ENCODE measurements at places on chromosomes 6 and 20.

DNA sequence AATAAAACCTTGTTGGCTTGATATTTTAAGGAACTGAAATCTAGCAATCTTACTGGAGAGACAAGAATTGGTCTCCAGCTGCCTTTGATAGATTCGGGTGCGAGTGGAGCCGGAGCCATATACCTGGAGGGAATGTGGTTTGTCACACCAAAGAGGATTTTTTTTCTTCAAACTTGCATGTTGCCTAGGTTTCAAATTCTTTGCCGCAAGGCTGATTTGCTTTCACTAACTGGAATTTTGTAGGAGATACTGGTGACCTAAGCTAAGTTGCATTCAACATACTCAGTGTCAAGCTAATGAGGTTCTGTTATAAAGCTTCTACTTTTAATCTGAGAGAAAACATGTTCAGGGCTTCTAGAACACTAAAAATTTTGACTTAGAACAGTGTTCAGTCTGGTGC is 39.7 kb upstream of the ASIP start:
- no peak for DNase-seq

DNA sequence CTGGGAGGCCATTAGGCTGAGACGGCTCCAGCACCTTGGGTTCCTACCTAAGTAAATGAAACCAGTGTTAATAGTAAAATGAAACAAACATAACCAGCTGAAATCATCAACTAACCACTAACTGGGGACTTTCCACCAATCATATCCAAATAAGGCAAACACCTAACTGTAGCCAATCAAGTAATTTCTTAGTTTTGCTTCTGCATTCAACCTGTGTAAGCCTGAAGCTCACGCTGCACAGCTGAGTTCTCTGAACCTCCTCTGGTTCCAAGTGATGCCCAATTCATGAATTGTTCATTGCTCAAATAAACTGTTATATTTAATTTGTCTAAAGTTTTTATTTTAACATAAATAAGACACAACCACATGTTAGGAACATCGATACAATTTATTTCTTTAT is 22.5 kb downstream of the KLHL32 start:
- peak; percentile 1 for DNase-seq

- no peak for DNase-seq
These were observed 5.9 kb upstream of the NOX3 start for GRCh38 chr6:155461556-155461955.

GRCh38 chr20:53255102-53255710 is 283.0 kb downstream of the TSHZ2 start:
- no peak for DNase-seq

DNA sequence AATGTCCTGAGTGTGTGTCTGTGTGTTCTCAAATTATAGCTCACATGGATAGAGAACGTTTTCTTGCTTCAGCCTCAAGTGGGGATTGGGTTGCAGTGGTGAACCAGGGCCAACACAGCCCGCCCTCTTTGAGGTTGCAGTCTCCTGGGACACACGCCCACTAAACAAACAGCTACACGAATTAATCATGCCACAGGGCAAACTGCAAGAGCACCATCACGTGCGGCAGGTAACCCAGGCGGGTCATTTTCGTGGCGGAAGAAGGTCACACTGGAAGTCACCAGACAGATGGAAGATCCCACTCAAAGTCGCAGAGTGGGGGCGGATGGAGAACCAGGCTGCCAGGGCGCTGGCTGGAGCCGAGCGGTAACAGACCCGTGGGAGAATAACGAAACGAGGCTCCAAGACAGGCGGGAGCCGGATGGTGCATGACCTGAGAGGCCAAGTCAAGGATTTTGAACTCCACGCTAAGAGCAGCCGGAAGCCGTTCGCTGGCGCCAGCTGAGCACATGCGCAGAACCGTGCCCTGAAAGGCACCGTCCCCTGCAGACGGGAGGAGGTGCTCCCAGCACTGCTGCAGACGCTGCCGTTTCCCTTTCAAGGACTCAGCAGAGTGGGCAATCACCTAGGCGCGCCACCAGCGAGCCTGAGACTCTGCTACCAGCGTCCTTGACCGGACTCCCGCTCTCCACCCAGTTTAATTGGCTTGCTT is 10.7 kb downstream of the DLL1 start:
- no peak for DNase-seq

All from stimulated activated CD4-positive, alpha-beta T cell treated with anti-CD3 and anti-CD28 coated beads, Interleukin-15, amount 100 ng/mL, for 1 hour (primary cell).